ENCODE measurements at places on chromosomes 13 and 19.

DNA sequence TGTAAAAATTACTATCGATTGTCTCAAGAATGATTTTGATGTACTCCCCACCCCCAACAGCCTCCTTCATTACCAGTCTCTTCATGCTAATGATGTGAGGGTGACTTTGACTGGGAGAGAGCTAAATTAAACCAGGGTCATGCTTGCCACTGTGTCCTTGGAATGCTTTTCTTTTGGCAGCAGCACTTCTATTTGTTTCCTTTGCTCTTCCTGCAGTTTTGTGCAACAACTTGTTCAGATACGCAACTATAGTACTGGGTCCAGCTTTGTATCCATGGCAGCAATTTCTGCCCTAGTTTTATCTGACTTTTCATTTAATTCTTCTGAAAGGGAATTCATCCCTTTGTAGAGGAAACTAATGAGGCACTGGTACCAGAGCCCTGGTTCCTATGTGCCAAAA lies 2792.1 kb downstream of the PCDH9 start:
- DNase-seq: no peak

DNA sequence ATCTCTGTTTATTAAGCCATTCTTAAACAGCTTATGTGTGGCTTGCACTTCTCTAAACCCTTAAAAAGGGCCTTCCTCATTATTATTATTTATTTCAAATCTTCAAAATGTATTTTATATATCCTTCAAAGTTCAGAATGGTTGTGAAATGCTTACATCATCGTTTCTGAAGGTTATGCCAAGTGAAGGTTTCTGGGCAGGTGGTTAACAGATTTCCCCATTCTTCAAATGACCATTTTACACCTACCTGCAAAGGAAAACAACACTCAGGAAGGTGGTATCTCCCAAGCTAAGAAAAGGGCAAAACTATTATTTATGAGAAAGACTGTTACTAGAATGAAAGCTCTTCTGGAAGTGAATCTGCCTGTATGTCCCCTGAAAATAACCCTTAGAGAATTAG lies 191.6 kb downstream of the SHISA2 start:
- no peak for DNase-seq

- DNase-seq: no peak
Observed at GRCh38 chr13:99465454-99465853, 35.8 kb upstream of the TM9SF2 start.

DNA sequence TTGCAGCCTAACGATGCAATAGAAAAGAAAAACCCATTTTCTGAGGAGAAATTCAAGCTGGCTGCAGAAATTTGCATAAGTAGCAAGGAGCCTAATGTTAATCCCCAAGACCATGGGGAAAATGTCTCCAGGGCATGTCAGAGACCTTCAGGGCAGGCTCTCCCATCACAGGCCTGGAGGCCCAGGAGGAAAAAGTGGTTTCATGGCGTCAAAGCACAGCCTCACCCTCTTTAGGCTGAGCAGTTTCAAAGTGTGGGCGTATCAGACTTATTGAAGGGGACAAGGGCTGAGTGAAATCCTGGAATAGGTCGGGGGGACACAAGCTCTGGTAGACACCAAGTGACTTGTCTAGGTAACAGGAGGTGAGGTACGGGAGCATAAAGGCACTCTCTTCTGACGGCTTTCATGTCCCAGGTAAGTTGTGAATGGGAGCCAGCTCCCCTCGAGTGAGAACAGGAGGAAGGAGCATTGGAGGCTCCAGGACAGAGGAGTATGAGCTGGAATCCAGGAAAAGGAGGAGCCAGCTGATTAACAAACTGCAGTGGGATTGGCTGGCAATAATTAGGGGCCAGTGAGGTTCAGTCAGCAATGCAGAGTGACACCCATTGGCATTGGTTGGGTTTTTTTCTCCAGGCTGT lies 35.8 kb downstream of the MRPL57 start:
- no peak for DNase-seq

DNA sequence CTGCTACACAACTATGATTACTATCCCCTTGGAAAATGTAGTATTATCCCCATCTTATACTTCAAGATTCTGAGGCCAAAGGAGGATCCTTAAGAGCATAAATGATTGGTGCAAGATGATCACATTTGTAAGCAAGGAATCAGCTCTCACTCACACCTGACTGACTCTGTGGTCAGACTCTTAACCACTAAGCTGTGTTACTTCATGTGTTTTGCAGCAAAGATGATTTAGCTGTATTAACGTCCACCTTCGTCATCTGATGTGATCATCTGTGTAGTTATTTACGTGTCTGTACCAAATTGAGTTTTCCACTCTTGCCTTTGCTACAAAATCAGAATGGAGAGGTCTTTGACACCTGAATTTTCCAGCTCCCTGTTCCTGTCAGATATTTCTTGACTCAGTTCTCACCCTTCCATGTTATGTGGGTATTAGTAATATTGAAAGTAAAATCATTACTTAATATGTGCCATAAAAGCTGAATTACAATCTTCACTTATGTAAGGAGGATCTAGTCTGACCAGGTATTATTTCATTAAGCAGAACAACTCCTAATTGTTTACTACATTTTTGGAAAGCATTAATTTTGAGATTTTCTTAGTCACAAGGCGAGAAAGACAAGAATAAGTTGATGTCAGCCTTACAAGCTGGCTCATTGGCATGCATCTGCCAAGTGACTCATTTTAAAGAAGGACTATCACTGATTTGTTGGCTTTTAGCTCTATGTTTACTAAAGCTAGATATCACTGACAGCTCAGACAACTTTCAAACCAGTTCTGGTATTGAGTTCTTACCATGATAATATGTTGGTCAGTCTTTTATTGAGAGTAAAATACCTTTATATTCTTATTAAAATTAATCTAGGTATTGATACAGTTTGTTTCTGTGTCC lies 1279.8 kb upstream of the PCDH9 start:
- no peak for DNase-seq

DNA sequence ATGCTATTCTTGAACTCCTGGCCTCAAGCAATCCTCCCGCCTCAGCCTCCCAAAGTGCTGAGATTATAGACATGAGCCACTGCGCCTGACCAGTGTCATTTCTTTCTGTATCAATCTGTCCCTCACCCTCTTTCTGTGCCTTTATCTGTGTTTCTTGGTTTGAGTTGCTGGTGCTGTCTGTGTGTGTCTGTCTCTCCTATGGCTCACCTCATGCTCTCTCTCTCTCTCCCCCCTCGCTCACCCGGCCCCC lies 9.9 kb downstream of the IRF2BP1 start:
- DNase-seq: no peak

DNA sequence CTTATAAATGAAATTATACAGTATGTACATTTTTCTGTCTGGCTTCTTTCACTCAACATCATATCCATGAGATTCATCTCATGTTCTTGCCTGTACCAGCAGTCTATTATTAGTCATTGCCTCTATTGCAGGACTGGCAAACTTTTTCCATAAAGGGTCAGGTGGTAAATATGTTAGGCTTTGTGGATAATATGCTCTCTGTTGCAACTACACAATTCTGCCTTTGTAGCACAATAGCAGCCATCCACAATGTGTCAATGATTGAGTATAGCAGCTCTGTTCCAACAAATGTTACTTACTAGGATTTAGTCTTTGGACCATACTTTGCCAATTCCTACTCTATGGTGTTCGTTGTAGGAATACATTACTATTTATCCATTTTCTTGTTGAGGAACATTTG lies 304.4 kb downstream of the DCT start:
- no peak for DNase-seq

DNA sequence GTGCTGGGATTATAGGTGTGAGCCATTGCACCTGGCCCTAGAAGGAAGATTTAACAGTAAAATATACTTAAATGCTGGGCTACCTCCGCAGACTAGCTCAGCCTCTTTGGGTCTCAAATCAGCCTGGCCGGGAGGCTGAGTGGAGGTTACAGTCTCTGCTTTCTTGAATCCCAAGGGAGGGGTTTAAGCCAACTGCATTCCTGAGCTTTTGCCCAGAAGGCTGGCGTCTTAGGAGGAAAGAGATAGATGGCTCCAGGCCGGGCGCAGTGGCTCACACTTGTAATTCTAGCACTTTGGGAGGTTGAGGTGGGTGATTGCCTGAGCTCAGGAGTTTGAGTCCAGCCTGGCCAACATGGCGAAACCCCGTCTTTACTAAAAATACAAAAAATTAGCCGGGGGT lies 623 bp upstream of the C5AR1 start:
- no peak for DNase-seq

- no peak for DNase-seq
Observed at GRCh38 chr19:38239816-38240215, 15.8 kb upstream of the DPF1 start.

- DNase-seq: no peak
Observed at GRCh38 chr13:23996456-23996855, 99.2 kb upstream of the C1QTNF9B start.

GRCh38 chr13:110478405-110479214 lies 82.9 kb downstream of the RAB20 start:
- DNase-seq: no peak

DNA sequence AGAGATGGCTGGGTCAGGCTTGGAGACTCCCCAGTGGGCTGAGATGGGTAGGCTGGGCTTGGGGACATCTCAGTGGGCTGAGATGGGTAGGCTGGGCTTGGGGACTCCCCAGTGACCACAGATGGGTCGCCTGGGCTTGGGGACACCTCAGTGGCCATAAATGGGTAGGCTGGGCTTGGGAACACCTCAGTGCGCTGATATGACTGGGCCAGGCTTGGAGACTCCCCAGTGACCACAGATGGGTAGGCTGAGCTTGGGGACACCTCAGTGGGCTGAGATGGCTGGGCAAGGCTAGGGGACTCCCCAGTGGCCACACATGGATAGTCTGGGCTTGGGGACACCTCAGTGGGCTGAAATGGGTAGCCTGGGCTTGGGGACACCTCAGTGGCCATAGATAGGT lies 12.8 kb downstream of the IQCN start:
- no peak for DNase-seq

DNA sequence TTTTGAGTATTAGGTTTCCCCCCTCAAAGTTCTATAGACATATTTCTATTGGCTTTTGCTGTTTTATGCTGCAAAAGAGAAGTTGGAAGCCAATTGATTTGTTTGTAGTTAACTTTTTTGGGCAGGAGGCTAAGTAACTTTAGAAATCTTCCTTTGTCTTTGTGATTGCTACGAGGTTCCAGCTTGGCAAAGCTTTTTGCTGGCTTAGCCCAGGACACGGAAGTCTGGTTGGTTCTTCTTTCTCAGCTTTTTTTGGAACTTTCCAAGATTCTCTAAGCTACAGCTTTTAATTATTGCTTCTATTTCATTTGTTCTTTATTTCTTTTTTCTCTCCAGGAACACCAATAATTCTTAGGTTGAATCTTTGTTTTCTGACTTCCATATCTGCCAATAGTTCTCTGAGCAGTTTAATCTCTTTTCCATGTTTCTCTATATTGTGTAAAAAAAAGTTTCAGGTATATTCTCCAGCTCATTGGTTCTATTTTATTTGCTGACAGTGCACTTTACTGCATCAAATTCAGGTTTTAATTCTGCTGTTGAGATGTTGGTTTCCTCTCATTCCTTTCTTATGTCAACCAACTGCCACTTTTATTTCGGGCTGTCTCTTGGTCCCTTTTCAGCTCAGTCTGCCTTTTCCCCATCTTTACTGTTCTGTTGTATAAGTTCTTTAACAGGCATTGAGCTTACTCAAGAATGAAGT lies 27.8 kb downstream of the MBNL2 start:
- no peak for DNase-seq

DNA sequence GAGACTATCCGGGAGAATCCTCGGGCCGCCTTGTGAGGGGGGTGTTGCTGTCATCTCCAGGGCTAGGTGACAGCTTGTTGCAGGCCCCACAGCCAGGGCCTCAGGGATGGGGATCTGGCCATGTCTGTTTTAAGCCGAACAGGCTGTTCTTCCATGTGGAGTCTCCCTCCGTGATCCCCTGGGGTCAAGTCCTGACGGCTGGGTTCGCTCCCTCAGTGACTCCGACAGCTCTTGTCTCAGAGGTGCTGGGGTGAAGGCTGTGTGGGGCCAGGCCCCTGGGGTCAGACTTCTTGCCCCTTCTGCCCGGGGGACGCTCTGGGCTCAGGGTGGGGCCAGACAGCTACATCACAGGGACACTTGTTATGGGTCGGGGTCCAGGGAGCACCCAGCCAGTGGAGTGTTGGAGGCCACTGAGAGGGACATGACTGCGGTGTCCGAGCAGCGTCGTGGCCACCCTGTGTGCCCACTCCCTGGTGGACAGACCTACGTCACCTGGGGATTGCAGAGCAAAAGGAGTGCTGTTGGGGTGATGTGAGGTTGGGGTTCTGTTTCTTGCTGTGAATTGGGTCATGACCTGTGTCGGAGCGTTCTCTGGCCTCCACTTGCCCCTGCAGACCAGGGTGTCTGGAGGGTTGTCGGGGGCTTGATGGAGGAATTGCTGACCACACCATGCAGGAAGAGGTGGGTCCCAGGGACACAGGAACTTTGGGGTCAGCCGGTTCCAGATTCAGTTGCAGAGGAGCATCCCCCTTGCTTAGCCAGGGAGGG lies 21.5 kb downstream of the EPN1 start:
- peak; percentile 36 for DNase-seq

- peak; percentile 82 for DNase-seq
Observed at GRCh38 chr19:13817018-13817614, 21.9 kb downstream of the ZSWIM4 start.

DNA sequence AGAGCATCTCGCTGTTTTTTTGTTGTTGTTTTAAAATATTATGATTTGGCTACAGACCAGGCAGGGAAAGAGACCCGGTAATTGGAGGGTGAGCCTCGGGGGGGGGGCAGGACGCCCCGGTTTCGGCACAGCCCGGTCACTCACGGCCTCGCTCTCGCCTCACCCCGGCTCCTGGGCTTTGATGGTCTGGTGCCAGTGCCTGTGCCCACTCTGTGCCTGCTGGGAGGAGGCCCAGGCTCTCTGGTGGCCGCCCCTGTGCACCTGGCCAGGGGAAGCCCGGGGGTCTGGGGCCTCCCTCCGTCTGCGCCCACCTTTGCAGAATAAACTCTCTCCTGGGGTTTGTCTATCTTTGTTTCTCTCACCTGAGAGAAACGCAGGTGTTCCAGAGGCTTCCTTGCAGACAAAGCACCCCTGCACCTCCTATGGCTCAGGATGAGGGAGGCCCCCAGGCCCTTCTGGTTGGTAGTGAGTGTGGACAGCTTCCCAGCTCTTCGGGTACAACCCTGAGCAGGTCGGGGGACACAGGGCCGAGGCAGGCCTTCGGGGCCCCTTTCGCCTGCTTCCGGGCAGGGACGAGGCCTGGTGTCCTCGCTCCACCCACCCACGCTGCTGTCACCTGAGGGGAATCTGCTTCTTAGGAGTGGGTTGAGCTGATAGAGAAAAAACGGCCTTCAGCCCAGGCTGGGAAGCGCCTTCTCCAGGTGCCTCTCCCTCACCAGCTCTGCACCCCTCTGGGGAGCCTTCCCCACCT lies 183.3 kb downstream of the KDM4B start:
- no peak for DNase-seq

DNA sequence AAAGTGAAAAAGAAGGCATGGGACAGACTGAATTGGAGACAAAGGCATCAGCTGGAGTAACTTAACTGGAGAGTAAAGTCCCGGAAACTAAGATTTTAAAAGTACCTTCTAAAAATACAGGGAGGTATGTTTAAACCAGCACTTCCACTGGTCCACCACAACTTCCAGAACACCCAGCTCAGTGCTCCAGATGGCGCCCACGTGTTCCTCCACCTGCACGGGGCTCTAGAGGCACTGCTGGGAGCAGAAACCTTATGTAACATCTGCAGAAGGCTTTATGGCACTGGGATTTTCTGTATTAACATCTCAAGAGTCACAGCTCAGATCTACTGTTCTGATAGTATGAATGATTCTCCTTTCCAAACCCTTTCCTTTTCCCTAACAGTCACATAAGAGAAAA lies 252.1 kb downstream of the DCLK1 start:
- DNase-seq: no peak

GRCh38 chr13:74258961-74259360 lies 124.8 kb upstream of the KLF12 start:
- no peak for DNase-seq

All from Peyer's patch (tissue), 4 donors.